ENCODE measurements at places on chromosomes 5 and 9.

DNA sequence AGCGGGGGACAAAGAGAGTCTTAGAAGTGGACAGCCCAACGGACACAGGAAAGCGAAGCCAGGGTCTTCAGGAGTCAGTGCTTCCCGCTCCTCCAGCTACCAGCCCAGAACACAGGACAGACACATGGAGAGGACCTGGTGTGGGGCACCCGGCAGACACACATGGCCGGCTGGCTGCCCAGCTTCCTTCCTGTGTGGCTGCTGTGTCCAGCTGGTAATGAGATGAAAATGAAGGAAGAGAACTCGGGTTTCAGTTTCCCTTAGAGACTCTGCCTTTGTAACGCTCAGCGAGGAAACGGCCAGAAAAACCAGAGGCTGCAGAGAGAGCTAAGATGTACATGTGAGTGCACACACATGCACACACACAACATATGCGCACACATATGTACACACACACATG is 87.5 kb downstream of the SECISBP2 start:
- no peak for DNase-seq

- peak; percentile 7 for DNase-seq
Measured at GRCh38 chr5:50325237-50325832, 115.8 kb downstream of the EMB start.

DNA sequence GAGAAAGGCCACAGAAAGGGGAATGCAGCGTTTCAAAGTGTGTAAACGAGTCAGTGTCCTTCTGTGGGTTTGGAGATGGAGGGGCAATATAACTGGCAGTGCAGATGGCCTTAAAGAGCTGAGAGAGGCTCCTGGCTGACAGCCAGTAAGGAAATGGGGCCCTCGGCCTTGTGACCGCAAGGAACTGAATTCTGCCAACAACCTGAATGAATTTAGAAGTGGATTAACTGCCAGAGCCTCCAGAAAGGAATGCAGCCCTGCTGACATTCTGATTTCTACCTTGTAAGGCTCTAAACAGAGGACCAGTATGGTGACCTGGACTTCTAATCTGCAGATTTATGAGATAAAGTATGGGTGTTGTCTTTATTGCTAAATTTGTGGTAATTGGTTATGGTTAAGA is 17.5 kb upstream of the NREP start:
- DNase-seq: peak; percentile 88

- peak; percentile 75 for DNase-seq
Measured at GRCh38 chr9:77839459-77840140, 191.5 kb upstream of the GNA14 start.

DNA sequence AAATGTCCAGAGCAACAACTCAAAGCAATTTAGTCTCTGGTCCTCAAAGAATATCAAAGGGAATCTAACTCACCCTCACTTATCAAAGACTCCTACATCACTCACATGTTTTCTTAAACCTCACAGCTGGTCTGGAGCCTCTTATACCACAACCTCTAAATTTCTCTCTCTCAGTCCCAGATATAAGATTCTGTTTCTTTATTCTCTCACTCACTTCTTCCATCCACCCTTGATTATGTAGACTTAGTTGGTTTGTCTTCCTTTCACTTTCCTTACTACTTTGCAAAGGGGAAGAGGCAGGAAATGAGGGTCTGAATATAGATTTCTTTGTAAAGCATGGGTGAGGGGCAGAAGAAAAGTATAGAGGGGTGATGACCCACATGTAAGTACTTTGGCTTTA is 75.4 kb upstream of the STARD4 start:
- DNase-seq: no peak

GRCh38 chr9:23683611-23684061 is 142.4 kb downstream of the ELAVL2 start:
- DNase-seq: peak; percentile 76

GRCh38 chr9:113934829-113935676 is 58.9 kb downstream of the ZNF618 start:
- no peak for DNase-seq

DNA sequence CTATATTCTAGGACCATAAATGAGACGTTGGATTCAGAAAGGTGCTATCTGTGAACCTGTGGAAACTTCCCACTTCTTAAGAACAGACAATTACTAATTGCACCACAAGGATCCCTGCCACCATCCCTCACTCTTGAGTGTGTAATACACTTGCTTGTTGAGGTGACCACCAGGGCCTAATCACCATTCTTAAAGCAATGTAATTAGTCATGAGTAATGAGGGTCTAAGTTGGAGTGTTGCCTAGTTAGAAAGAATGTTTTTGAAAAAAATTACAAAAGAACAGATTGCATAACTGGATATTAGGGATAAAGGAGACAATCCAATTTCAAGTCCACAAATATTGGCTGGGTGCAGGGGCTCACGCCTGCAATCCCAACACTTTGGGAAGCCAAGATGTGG is 56.9 kb upstream of the TRIO start:
- DNase-seq: peak; percentile 34

Data from fibroblast of upper back skin (primary cell).